ENCODE measurements at places on chromosomes 4 and X. TPM values are rescaled to one million over a fixed set of nuclear protein-coding genes. Genes with fewer than 3 reads are reported as not detected.

DNA sequence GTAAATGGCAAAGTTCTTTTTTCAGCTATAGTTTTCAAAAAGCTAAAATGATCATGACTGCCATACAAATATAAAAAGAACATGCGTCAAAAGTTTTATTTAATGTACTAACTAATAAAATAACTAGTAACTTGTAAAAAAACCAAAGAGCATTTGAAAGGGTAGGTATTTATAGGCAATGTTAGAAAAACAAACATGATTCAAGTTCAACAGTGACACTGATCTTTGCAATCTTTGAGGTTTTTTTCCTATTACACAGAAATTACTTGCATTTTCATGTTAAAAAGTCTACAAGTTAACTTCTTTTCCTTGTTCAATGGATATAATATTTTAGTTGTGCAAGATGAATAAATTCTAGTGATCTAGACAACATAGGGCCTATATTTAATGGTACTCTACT, 72.3 kb upstream of the GRID2 start:
- H3K4me1 ChIP-seq = peaks cover 30% of the 10 kb centered on the region
- H3K4me3 ChIP-seq = no peak overlapping the region
- no peak overlapping the region for H3K27ac ChIP-seq
- DNase-seq = no peak
- H3K36me3 ChIP-seq = no peaks in the 10 kb centered on the region

DNA sequence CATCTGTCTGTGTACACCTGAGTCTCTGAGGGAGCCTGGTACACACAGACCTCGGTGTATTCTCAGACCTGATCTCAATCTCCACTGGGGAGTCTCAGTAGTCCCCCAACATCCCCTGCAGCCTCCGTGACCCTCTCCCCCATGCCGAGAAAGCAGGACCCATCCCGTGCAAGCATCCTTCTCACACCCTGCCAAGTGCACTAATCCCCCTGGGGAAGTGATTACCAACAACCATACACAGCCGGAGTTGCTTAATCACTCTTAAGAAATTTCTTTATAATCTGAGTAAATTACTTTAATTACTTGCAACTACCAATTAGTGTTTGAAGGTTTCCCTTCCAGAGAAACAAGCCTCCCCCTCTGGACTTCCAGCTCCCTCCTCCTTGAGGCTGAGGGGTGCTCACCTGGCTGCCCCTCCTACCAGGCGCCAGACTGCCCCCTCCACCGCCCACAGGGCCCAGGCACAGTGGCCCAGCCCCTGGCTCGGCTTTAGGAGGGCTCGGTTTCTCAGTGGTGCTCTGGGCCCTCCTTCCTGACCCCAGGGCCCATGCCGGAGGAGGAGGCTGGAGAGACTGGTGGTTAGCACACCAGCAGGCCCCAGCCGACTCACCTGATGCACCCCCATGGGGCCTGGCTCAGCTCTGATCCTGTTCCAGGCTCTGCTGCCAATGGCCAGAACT, 43.8 kb downstream of the PJA1 start:
- H3K4me3 ChIP-seq = no peak overlapping the region
- no peaks in the 10 kb centered on the region for H3K36me3 ChIP-seq
- H3K4me1 ChIP-seq = peaks cover 6% of the 10 kb centered on the region
- H3K27me3 ChIP-seq = peaks cover 23% of the 10 kb centered on the region
- peak; percentile 42 for DNase-seq

DNA sequence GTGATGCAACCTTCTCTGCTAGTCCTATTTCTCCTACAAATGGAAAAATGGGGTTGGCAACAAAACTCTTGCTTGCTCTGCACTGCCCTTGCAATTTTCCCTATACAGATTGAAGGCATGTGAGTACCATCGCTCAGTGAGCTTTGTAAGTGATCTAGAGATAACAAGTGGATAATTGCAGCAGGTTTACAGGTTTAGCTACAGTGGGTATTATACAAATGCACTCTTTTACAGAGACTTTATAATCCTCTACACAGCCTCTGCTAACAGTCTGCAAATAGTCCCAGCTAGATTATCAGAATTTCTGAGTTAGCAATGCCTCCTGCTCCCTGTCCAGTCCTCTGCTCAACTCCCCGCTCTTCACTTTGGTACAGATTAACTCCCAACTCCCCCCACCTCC, 11.1 kb downstream of the LEF1 start:
- no peak overlapping the region for H3K27ac ChIP-seq
- no peak for DNase-seq
- H3K27me3 ChIP-seq = no peaks in the 10 kb centered on the region
- H3K4me1 ChIP-seq = no peaks in the 10 kb centered on the region

DNA sequence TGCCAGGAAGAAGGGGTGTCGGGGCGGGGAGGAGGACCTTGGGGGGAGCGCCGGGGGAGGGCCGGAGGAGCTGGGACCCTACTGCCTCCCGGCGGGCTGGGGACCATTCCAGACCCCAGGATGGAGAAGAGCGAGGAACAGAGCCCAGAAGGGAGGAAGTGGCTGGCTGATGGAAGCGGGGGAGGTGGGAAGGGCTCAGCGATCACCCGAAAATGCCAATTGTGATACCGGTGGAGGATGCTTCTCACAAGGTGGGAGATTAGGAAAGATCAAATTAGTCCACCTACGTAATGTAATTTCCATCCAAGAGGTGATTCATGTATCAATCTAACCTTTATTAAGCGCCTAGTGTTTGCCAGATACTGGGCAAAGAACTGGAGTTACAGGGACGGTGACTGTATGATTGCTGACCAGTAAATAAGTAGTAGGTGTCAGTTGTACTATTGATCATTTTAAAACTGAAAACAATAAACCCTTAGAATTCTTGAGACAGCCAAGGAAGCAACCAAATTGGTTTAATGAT, 452 bp upstream of the RAI2 start:
- H3K27ac ChIP-seq = no peak overlapping the region
- H3K4me3 ChIP-seq = no peak overlapping the region
- H3K27me3 ChIP-seq = peaks cover 46% of the 10 kb centered on the region
- no peak for DNase-seq
- no peaks in the 10 kb centered on the region for H3K36me3 ChIP-seq

DNA sequence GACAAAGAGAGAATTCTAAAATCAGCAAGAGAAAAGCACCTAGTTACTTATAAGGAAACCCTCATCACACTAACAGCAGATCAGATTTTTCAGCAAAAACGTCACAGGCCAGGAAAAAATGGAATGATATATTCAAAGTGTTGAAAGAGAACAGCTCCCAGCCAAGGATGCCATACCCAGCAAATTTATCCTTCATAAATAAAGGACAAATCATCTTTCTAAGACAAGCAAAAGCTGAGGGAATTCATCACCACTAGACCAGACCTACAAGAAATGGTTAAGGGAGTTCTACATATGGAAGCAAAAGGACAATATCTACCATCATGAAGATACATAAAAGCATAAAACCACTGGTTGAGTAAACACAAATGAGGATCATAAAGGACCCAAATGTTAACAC, 53.6 kb downstream of the MANBA start:
- no peak for DNase-seq
- no peaks in the 10 kb centered on the region for H3K27me3 ChIP-seq
- H3K36me3 ChIP-seq = no peaks in the 10 kb centered on the region
- no peaks in the 10 kb centered on the region for H3K4me1 ChIP-seq

DNA sequence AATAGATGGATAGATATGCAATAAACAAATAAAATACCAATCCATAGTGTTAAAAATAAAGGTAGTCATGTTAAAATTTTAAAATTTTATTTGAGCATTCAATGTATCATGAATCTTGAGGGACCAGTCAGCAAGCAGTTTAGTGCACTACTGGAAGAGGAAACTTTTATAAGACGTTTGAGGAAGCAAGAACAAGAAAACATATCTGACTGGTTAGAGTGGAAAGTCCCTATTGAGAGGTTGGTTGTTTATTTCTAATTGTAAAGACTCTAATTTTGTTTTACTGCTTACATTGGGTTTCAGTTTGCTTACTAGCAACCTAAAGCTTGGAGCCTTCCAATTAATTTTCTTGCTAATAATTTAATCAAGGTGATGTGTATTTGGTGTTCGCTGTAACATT, 786.2 kb downstream of the RAB28 start:
- no peaks in the 10 kb centered on the region for H3K4me1 ChIP-seq
- no peaks in the 10 kb centered on the region for H3K27me3 ChIP-seq
- no peak for DNase-seq

DNA sequence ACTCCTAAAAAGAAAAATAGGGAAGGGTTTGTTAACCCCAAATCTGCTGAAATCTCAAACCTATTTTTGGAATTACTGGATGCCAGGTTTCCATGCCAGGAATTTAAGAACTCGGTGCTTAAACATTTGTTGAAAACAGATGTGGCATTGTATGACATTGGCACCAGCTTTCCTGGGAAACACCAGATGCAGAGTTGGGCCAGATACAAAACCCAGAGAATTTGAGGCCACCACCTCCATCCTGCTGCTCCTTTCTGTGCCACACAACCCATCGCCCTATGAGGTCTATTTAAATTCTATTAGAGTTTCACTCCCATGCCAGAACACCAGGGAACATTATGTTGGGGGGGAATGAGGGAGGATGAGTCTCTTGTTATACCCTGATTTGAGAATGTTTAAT, 71.7 kb downstream of the ARAP2 start:
- no peak overlapping the region for H3K4me3 ChIP-seq
- no peaks in the 10 kb centered on the region for H3K36me3 ChIP-seq
- no peak for DNase-seq
- H3K27me3 ChIP-seq = no peaks in the 10 kb centered on the region
- H3K4me1 ChIP-seq = no peaks in the 10 kb centered on the region

DNA sequence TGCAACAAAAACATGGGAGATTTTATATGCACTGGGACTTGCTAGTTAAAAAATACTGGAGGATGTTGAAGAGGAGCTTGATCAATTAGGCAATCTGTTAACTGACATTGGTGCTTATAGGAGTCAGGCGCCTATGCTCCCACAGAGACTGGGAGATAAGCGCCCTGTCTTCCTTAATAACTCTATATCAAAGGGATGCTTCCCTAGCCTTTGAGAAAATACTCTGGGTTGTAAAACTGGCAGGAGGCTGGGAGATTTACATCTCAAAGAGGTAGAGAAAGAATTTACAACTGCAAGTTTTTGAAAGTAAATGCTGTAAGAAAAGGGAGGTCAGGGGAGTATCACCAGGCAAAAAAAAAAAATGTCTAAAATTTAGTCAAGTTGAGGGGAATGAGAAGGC, 325.4 kb downstream of the PCDH10 start:
- no peaks in the 10 kb centered on the region for H3K27me3 ChIP-seq
- H3K27ac ChIP-seq = no peak overlapping the region
- DNase-seq = no peak
- H3K4me1 ChIP-seq = no peaks in the 10 kb centered on the region
- no peak overlapping the region for H3K4me3 ChIP-seq
- no peaks in the 10 kb centered on the region for H3K36me3 ChIP-seq

- DNase-seq = no peak
- no peak overlapping the region for H3K27ac ChIP-seq
- no peaks in the 10 kb centered on the region for H3K36me3 ChIP-seq
- H3K4me3 ChIP-seq = no peak overlapping the region
- peaks cover 9% of the 10 kb centered on the region for H3K27me3 ChIP-seq
Measured at GRCh38 chr4:15343581-15343980, 84.3 kb upstream of the C1QTNF7 start.

- no peaks in the 10 kb centered on the region for H3K27me3 ChIP-seq
- H3K4me3 ChIP-seq = no peak overlapping the region
- peak; percentile 19 for DNase-seq
- H3K36me3 ChIP-seq = no peaks in the 10 kb centered on the region
- no peak overlapping the region for H3K27ac ChIP-seq
Measured at GRCh38 chrX:41655631-41656030, 33.1 kb upstream of the GPR34 start.

GRCh38 chr4:48058617-48059530, 42.3 kb downstream of the NIPAL1 start:
- H3K36me3 ChIP-seq = no peaks in the 10 kb centered on the region
- no peaks in the 10 kb centered on the region for H3K27me3 ChIP-seq
- H3K27ac ChIP-seq = no peak overlapping the region

DNA sequence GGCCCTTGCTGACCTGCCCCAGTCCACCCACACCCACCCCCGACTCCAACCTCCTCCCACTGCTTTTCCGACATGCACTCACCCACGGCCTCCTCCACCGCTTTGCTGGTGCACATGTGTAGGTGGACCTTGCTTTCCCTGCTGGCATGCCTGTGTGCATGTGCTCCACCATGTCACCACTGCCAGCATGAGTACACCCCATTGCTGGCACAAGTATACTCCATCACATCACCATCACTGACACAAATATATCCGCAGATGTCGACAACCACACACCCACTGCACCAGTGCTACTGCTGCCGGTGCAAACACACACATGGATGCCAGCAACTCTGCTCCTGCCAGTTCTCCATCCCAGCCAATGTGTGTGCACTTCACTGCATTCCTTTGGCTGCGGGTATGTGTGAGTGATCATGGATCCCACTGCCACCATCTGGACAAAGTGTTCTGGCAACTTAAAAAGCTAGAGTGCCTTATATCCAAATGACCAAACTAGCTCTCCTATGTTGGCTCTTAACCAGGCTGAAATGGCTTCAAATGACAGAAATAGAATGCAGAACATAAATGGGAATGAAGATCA, 1072.3 kb downstream of the RAPGEF2 start:
- H3K4me1 ChIP-seq = no peaks in the 10 kb centered on the region
- DNase-seq = no peak
- no peaks in the 10 kb centered on the region for H3K27me3 ChIP-seq
- H3K36me3 ChIP-seq = no peaks in the 10 kb centered on the region
- H3K4me3 ChIP-seq = no peak overlapping the region

USP17L29 gene
- total RNA-seq = not detected

ASB9 gene
- not detected for total RNA-seq

ZFYVE28 gene
- total RNA-seq = 10.5 TPM

KANTR gene
- 12.3 TPM for total RNA-seq

ADAMTS3 gene
- total RNA-seq = 2.2 TPM

CD38 gene
- under 0.01 TPM for total RNA-seq
